ENCODE measurements at places on chromosomes 6 and 20. TPM values are rescaled to one million over a fixed set of nuclear protein-coding genes. Genes with fewer than 3 reads are reported as not detected.

AFG1L gene
- 12.0 TPM for total RNA-seq

SOX18 gene
- 1.6 TPM for total RNA-seq

HLA-DOA gene
- 1.2 TPM for total RNA-seq

RGS19 gene
- total RNA-seq, result 12.9 TPM

RIPOR3 gene
- total RNA-seq, result 2.3 TPM

ANGPT4 gene
- 0.23 TPM for total RNA-seq
